ENCODE measurements at places on chromosomes 1 and 21.

GRCh38 chr1:167656657-167657056 lies 26.6 kb downstream of the RCSD1 start:
- DNase-seq = no peak

DNA sequence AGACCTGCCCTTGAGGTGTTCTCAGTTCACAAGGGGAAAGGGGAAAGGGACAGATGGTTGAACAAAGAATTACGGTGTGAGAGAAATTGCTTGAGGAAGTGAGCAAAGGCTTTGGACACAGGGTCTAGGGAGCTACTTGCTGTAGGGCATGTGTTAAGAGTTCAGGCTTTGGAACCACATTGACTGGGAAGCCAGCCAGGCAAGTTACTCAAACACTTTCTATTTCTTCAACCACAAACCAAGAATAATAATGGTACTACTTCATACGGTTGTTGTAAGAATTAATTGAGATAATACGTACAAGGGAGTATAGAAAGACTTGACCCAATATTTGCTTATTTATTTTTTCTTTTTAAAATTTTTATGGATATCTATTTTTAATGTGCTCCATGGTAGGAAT lies 26.6 kb downstream of the AK4 start:
- DNase-seq = peak; percentile 30

- no peak for DNase-seq
Observed at GRCh38 chr1:121483234-121483633, 298.5 kb downstream of the SRGAP2C start.

DNA sequence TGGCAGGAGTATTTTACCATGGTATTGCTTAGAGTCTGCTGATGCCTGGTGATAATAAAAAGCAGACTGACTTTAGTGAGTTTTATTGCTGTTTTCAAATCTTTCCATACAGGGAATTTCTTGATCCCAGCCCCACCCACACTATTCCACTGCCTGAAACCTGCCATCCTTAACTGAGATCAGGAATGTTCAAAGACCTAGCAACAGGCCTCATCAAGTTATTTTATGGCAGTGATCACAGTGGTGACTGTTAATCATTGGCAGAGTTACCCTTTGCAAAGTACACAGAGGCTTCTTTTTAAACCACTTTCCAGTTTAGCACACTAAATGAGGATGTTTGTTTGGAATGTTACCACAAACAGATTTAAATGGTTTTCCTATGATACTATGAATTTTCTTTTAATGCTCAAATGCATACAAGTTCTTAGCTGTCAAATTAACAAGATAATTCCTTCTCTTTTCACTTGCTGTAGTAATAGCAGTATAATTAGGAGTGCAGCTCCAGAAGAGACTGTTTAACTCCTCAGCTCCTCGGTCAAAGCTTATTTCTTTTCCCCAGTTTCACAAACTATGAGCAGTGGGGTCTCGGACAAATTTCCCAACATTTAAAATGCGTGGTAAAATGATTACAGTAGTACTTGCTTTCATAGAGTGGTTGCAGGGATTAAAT lies 69.9 kb upstream of the USP25 start:
- no peak for DNase-seq

All from GM18507 (cell line).